ENCODE measurements at places on chromosomes 16 and 17.

DNA sequence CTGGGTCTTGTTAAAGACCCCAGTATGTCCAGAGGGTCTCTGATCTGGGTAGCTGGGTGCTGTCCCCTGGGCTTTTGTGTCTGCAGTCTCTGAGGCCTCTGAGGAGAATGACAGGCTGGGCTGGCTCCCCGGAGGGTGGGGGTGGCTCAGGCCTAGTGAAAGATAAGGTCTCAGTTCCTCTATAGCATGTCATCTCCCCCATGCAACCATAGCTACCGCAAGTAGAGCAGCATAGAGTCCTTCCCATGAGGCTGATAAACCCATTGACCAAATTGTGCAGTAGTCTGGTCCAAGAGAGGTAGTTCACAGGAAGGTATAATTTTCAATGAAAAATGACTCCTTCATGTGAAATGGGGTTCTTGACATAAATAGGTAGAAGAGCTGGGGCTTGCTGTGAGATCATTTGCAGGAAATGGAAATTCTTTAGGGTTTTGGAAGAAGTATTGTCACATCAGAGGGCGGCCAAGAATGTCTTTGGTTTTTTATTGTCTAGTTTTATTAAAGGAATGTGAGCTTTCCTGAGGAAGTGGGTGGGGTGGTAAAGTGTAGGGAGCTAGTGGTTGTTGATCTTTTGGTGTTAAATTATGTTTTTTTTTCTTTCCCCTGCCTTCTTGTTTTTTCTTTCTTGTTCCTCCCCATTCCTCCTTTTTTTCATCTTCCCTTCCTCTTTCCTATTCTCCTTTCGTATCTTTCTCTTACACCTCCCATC, 21.0 kb downstream of the SLC7A6OS start:
- DNase-seq: peak; percentile 23

DNA sequence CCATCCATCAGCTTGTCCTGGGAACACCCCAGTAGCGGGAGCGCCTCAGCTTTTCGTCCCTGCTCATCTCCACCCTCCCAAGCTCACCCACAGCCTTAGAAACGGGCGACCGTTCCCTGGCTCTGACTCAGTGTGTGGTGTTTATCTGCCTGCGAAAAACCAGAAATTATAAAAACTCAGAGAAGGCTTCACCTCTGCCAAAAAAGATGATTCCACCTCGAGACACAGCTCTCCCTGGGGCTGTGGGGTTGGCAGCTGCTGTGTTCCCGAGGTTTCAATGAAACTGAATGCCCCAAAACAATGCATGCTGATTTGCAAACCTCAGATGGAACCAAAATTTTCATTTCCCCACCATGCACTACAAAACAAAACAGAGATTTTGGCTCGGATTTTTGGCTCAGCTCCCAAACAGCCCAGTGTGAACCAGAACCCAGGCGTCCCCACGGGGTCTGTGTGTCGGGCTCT, 62.4 kb upstream of the MED9 start:
- DNase-seq: no peak

GRCh38 chr16:52066962-52067361, 480.0 kb downstream of the TOX3 start:
- DNase-seq: no peak

- no peak for DNase-seq
Observed at GRCh38 chr16:85620374-85620773, 7.3 kb downstream of the GSE1 start.

DNA sequence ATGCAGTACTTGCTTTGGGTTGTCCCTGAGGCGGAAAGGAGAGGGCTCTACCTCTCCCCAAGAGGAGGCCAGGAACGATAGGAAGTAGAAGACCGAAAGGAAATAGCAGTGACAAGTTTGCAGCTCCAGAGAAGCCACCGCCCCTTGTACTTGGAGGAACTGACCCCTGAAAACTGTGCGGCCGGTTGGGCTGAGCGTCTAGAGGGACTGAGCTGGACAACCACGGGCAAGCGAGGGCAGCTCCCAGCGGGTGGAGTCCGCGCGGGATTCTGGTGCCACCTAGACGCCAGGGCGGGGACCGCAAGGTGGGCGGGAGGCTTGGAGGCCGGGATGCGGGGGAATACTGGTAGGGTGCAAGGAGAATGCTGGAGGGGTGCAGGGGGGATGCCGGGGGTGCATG, 1.3 kb upstream of the SLC6A4 start:
- DNase-seq: no peak

- DNase-seq: no peak
Observed at GRCh38 chr16:87320510-87321227, 3.5 kb upstream of the C16orf95 start.

GRCh38 chr17:36742267-36743000, 141.1 kb downstream of the MRM1 start:
- DNase-seq: no peak

DNA sequence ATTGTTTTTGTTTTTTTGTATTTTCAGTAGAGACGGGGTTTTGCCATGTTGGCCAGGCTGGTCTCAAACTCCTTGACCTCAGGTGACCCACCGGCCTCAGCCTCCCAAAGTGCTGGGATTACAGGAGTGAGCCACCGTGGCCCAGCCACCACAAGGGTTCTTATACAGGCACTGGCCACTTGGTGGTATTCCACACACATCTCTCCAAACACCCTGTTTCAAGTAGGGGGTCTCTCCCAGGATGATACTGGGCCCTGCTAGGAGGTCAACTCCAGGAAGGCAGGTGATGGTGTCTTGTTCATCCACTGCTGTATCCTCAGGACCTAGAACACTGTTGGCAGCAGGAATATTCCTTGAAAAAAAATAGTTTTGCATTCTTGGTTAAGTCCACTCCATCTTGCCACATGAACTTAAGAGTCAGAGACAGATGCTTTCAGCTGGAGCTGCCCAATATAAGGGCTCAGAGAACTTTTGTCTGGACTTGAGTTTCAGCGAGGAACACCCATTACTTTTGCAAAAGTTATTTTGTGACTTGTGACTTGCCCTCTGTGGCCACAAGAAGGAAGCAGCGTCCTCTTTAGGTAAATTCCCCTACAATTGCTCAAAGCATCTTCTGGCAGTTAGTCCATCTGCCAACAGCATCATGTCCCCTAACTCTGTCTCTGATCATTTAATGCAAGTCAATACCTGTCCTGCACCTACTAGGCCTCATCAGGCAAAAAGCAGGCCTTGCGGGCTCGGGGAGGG, 7.4 kb upstream of the EEF2K start:
- no peak for DNase-seq

DNA sequence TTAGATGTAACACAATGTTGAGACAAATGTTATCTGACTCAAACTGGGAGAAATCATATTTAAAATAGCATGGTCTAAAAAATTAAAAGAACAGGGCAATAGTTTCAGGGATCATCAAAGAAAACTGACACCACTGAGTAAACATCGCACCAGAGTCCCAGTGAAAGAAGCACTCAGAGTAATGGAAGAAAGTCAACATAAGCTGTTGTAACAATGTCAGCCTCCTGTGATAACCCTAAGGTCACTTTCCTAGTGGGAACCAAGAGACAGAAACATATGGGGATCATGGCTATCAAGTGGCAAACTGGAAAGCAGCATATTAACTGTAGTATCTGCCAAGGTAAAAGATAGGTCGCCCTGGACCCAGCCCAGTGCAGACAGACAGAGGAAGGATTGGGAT, 160.8 kb downstream of the CA10 start:
- no peak for DNase-seq

DNA sequence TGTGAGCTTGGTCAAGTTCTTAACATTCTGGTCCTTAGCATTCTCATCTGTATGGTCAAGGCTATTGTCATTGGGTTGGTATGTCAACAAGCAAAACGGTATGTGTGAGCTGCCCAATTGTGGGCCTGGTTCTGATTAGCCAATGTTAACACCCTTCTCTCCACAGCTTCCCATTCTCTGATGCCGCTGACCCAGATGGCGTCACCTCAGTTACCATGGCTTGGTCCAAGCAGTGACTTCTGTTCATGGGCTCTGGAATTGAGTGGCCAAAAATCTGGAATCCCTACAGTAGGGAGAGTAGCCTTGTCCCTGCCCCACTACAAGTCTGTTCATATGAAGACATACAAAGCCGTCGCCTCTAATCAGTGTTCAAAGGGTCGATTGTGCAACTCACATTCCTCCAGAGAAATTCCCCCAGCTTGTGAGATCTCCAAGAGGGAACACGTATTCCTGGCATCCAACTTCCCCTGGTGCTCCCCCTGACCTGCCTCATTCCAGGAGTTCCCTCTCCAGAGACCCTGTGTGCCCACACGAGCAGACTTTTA, 15.8 kb downstream of the TMEM98 start:
- DNase-seq: peak; percentile 68

DNA sequence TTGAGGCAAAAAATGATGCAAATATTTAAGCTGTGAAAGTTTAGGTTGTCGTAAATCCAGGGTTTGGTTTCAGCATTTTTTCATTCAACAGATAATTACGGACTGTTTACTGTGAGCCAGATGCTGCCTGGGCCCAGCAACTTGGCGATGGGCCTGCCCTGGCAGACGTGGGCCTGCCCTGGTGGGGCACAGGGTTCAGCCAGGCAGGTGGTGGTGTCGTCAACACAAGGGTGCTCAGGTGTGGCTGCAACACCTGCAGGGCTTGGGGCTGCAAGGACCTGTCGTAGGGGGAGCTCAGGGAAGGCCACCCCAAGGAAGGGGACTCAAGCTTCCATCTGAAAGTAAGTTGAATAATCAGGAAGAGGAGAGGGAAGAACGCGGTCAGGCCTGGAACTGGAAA, 15.1 kb downstream of the ZC3H18 start:
- no peak for DNase-seq

DNA sequence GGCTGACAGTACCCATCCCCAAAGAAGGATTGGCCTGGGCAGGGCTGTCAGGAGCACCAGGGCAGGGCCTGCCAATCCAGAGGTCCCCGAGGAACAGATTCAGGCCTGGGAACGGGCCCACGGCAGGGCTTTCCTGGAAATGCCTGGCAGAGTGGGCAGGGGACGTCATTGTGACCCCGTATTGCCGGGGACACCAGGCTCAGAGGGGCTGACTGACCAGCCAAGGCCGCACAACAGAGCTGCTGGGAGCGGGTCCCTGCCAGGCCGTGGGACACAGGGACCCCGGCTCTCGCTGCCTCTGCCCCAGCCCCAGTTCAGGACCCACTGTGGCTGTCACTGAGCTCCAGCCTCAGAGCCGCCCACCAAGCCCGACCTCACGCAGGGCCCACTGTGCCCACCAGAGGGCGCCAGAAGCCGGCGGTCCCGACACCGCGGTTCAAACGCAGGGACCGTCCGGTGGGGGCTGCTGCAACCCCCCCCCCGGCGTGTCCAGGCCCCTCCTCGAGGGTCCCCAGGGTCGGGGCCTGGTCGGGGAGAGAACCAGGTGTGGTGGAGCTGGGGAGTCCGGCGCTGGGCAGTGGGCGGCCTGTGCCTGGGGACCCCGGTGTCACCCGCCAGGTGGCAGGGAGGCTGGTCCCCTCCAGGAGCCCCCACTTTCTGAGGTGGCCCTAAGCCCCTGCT, 15.2 kb upstream of the SSTR5 start:
- DNase-seq: no peak

- no peak for DNase-seq
Observed at GRCh38 chr17:74571621-74572270, 4.4 kb upstream of the CD300H start.

DNA sequence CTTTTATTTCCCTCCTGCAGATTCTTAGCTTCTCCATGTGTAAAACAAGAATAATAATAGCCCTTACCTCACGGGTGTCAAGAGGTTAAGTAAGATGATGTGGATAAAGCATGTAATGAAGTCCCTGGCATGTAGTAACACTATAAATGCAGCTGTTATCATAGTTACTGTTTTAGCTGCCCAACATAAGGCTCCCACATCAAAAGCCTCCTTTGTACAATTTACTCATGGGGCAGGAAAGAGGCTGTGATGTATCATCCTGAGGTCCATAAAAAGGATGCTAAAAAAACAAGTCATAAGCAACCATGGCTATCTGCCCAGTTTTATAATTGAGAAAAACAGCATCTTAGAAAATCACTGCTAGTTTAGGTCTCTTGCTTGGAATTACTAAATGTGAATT, 339.7 kb downstream of the CA10 start:
- no peak for DNase-seq

Data from AG09309 (cell line).